SK-N-SH (cell line): ENCODE measurements at places on chromosomes 3 and 15. TPM values are rescaled to one million over a fixed set of nuclear protein-coding genes. Genes with fewer than 3 reads are reported as not detected.

- DNase-seq, result no peak
Measured at GRCh38 chr15:69860321-69860720, 237.4 kb downstream of the TLE3 start.

GRCh38 chr3:147381596-147381995 lies 24.7 kb downstream of the ZIC4 start:
- no peak for DNase-seq

GRCh38 chr3:45873638-45874037 lies 12.7 kb upstream of the CCR9 start:
- no peak for DNase-seq

DNA sequence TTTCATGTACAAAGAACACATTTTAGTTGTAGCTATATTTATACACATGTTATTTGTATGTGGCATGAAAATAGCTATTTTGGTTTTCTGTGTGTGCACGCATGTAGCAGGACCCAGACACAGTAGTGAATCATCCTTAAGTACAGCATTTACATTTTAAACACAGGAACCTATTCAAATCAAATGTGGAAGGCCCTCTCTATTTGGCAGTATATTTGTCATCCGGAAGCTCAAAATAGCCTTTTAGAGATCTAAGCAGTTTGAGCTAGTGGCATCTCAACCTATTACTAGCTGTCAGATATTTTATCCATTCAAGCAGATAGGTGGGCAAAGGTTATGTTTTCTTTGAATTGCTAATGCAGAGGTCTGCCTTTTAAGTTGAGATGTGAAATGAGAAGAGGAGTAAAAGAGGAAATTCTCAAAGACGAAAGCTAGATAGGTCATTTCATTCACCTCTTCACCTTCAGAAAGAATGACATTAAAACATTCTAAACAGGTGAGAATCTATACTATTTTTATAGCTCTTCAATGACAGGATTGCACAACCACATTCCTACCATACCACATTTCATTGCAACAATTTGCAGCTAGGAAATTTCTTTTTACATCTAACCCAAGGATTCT lies 46.3 kb upstream of the TIPARP start:
- DNase-seq, result no peak

DNA sequence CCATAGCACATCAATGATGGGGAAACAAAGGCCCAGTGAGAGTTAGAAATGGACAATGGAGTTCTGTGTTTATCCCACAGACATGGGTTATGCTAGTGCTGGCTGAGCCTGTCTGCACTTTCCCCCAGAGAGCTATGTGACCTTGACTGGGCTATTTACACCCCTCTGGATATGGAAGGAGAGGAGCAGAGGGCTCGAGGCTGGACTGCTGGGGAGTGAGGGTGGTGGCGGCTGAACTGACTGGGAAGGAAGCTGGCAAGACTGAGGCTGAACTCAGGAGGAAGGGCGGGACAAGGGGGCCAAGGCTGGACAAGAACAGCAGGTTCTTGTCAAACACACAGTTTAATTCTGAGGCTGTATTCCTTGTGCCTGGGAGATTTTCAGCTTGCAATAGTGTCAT lies 10.8 kb upstream of the INSYN1 start:
- no peak for DNase-seq

DNA sequence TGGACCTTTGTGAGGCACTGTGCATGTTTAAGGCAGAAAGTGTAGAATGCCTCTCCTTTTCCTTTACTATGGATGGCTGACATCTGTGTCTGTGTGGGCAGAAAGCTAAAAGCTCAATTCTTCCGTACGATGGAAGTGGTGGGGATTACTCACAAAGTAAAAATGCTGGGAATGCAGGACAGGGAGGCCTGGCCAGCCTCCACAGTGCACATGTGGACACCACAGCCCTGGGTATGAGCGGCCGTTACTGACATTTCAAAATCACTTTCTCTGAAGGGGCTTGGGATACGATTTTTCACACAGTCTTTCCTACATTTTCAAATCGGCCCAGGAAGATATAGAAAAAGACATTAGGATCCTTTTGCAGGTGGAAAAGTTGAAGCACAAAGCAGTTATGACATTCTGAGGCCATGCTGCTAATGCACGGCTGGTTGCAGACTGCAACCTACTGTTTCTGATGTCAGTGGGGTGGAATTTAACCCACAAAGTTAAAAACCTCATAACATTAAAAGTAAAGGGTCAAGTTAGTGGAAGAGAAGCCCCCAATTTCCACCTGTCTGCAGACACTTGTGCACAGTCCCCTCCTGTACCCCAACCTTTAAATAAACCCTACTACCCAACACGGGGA lies 27.9 kb downstream of the EHD4 start:
- DNase-seq, result no peak

DNA sequence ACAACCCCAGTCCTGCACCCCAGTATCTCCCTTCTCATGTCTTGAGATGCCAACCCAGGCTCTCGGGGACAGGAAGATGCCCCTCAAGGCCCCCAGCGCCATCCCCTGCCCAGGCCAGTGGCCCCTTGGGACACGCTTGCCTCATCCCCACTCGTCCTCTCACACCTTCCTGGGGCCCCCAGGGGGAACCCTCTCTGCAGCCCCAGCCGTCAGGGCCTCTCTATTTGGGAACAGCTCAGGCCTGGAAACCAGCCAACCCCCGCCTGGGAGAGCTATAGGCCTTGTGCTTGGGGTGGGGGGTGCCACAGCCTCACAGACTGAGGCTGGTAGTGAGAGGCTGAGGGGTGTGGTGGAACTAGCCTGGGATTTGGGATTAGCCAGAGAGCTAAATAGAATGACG lies 7.8 kb downstream of the LINGO1 start:
- DNase-seq, result peak; percentile 52

DNA sequence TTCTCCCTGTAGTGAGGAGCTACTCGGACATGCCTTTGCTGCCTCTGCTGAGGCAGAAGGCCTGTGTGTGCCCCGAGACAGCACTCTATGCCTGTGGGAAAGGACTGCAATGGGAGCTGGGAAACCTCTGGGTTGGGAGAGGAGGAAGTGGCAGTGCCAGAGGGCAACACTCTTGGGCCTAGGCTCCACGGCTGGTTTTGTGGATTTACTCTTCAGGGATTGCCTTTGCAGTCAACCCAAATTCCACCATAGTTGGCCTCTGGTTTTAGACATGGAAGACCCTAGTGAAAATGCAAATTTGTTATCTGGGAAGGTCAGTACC lies 46.8 kb downstream of the ITGA11 start:
- no peak for DNase-seq

DNA sequence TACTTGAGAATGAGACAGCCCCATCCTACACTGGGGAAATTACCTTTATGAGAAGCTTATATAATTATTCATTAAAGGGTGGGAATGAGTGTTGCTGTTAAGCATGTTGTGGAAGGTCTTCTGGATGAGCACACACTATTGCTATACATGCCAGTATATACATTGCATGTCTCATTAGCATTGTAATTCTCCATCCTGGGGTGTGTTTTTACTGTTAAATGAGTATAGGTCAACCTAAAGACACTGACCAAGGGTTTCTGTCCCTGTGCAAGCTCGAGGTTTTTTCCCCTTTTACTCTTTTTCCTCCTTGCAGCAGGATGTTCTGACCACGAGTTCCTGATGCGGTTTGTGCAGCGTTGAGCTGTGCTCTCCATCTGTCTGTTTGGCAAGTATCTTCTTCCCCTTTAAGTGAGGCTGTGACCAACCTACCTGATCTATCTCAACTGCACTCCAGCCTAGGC lies 7.2 kb upstream of the IVD start:
- DNase-seq, result no peak

- no peak for DNase-seq
Measured at GRCh38 chr3:32612547-32612946, 41.9 kb upstream of the DYNC1LI1 start.

DNA sequence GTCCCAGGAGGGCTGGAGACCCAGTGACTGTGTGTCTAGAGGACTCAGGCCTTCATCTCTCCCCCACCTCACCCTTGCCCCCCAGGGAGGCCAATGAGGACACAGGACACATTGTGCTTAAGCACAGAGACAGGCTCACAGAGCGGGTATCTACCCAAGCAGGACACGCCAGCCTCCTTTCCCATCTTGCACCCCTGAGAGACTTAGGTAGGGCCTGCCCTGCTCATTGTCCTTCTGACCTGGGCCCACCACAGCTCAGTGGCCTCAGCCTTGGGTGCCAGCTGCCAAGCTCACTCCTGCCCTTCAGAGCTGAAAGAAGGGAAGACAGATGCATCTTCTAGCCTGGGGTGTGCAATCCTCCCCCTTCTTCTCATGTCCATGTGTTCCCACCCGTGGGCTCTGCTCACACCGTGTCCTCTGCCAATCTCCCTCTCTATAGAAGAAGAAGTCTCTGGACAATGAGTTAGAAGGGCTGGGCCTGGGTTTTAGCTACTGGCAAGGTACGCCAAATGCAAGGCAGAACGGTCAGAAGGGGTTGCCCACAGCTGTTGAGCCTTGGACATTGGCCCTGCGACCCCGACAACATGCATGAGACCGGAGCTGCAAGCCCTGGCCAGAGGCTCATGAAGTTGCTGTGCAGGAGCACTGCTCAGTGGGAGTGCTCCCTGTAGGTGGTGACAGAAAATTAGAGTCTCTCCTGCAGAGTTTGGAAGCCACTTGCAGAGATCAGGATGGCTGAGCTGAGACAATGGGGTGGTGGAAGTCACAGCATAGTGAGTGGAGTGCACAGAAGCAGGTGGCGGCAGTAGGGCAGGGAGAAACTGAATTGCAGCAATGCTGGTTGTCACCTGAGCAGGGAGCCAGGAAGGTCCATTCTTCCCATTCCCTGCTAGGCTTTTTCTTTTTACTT lies 32.8 kb downstream of the ACSBG1 start:
- peak; percentile 4 for DNase-seq

GRCh38 chr3:142929109-142929508 lies 34.4 kb downstream of the PAQR9 start:
- DNase-seq, result no peak

GRCh38 chr15:85988741-85989140 lies 90.9 kb upstream of the AGBL1 start:
- no peak for DNase-seq

DNA sequence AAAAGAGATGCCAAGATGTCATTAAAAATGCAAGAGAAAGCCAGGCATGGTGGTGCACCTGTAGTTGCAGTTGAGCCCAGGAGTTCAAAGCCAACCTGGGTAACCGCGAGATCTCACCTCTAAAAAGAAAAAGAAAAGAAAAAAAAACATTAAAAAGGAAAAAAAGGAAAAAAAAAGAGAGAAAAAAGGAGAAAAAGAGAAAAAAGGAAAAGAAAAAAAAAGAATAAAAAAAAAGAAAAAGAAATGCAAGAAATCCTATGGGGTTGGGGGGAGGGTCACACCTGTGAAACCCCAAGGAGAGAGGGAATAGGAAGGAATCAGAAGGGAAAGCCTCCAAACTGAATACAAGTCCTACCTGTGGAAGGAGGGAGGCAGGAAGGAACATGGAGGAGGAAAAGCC lies 5.2 kb upstream of the SUMF1 start:
- no peak for DNase-seq

GRCh38 chr3:135503760-135504686 lies 461.5 kb upstream of the PPP2R3A start:
- DNase-seq, result peak; percentile 68

DNA sequence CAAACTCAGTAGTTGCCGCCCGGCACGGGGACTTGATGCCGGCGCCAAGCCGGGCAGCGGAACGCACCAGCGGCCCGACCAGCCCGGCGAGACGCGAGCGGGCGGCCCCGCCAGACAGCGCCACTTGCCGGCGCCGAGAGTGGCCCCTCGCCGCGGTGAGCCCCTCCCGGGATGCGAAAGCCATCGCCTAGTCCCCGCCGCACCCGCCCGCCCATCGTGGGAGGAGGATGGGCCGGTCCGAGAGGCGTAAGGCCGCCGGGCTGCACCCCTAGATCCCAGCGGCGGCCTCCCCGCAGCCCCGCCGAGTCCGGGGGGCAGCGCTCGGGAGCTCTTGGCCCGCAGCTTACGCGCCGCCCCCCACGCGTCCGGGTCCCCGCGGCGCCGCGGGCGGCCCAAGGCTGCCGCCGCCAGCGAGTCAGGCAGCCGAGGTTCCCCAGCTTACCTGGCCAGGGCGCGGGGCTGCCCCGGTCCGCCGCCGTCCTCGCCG lies 609 bp downstream of the GOLGA8A start:
- peak; percentile 78 for DNase-seq

DNA sequence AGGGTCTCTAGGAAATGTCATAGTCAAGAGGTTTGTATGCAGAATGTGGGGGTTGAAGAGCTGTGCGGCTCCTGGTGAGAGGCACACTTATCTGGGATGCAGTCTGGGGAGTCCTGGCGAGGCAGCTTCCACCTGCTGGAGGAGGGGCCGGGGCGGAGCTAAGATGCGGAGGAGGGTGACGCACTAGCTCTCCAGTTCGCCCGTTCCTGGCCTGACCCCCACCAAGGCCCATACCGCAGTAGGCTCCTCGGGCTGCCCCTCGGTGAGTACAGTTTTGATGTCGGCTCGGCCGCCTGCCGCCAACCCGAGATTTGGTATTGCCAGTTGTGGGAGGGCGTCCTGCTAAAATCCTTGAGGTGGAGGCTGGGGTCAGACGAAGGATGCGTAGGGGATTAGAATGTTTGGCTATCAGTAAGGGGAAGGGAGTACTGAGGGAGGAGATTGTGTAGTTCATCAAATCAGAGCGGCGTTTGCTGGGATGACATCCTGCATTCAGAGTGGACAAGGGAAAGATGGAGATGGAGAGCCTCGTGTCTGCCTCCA lies at the start of gene SCG5:
Gene SCG5 (plus strand): TSS at position 194 of the 543 bp plus-strand sequence. CDS start 1,883 bp downstream, outside the sequence.
- DNase-seq, result peak; percentile 67

- DNase-seq, result no peak
Measured at GRCh38 chr3:196947136-196947859, 5.0 kb upstream of the NCBP2 start.

- no peak for DNase-seq
Measured at GRCh38 chr3:130757611-130758150, 11.1 kb upstream of the PIK3R4 start.

DNA sequence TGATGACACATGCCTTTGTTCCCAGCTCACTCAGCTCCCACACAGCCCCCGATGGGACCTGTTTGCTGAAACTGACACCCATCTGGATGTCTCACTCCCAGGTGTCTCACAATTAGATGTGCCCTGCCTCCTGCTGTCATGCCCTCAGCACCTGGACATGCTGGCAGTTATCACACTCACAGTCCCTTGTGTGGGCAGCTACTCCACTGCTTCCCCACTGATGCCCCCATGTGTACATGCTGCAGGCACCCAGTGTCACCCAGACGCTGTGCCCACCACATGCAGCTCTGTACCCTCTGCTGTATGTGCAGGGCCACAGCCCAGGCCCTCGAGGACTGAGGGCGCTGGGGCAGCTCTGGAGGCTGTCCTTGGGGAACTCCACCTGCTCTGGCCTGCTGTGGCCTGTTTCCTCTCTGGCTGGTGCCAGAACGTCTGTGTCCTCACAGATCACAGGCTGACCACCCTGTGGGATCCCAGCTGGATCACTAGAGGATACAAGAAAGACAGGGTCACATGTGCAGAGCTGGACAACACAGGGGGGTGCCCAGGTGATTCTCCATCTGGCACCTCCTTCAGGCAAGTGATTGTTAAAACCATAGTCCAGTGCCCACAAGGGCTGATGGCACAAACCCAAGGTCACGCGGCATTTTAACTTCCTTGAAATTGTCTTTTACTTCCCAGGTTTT lies 14.0 kb downstream of the C3orf22 start:
- peak; percentile 28 for DNase-seq

- DNase-seq, result no peak
Measured at GRCh38 chr3:141410408-141410807, 42.1 kb downstream of the ZBTB38 start.

IGF2BP2 gene
- polyA plus RNA-seq, result 5.4 and 5.9 TPM in 2 replicates

TNFAIP8L3 gene
- polyA plus RNA-seq, result 0.08 and 0.13 TPM in 2 replicates

FAM107A gene
- 0.02 TPM in 1 of 2 replicates, not detected in the other for polyA plus RNA-seq

RARRES1 gene
- 0.11 and 0.15 TPM in 2 replicates for polyA plus RNA-seq

RHCG gene
- not detected in 2 replicates for polyA plus RNA-seq

GHSR gene
- polyA plus RNA-seq, result not detected in 2 replicates

CHRNA5 gene
- polyA plus RNA-seq, result 5.3 and 5.5 TPM in 2 replicates

GOLGA8M gene
- polyA plus RNA-seq, result 0.10 TPM in 1 of 2 replicates, not detected in the other

SERPINI2 gene
- not detected in 2 replicates for polyA plus RNA-seq

MAGEF1 gene
- 38.1 and 45.2 TPM in 2 replicates for polyA plus RNA-seq

CFAP100 gene
- polyA plus RNA-seq, result not detected in 2 replicates

TNNC1 gene
- 2.6 and 3.0 TPM in 2 replicates for polyA plus RNA-seq

NR2E3 gene
- 0.16 and 0.18 TPM in 2 replicates for polyA plus RNA-seq
